GM10248 (cell line): ENCODE measurements at places on chromosomes 7 and 10.

DNA sequence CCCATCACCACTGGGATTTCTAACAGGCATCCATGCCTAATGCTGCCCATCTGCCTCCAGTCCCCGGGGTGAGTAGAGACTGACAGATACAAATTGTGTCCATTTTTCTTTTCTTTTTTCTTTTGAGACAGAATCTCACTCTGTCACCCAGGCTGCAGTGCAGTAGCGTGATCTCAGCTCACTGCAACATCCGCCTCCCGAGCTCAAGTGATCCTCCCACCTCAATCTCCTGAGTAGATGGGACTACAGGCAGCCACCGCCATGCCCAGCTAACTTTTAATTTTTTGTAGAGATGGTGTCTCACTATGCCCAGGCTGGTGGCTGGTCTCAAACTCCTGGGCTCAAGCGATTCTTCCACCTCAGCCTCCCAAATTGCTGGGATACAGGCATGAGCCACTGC, 7.6 kb upstream of the CPN1 start:
- no peak for DNase-seq

DNA sequence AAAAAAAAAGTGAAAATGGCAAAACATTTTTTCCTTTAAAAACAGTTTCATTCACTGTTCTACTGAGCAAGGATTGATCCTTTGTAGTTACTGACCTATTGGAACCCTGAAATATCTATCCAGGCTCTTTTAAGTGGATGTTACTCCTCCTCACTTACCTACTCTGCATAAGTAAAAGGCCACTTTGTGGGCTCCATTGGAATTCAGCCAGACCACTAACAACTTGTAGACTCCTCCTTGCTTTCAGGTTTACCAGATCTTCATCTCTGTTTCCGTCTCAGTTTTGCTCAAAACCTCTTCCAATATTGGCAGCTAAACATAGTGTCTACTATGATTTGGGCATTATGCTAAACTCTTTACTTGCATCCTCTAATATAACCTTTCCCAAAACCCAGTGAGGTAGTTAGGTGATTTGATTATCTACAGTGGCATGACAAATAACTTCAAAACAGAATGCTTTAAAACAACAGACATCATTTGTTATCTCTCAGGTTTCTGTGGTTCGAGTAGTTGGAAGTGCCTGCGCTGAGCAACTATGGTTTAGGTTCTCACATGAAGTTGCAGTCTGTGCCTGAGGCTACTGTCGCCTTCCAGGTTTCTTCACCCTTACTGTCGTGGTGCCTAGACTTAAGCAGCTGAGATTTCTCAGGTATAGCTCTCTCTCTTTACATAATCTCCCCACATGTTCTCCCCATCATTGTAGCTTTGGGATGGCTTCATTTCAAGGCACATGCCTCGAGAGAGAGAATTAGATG, 698.2 kb downstream of the REEP3 start:
- DNase-seq = no peak

- no peak for DNase-seq
Measured at GRCh38 chr10:126674741-126675515, 4.4 kb upstream of the C10orf90 start.

- DNase-seq = no peak
Measured at GRCh38 chr10:3825244-3825643, 40.2 kb upstream of the KLF6 start.

DNA sequence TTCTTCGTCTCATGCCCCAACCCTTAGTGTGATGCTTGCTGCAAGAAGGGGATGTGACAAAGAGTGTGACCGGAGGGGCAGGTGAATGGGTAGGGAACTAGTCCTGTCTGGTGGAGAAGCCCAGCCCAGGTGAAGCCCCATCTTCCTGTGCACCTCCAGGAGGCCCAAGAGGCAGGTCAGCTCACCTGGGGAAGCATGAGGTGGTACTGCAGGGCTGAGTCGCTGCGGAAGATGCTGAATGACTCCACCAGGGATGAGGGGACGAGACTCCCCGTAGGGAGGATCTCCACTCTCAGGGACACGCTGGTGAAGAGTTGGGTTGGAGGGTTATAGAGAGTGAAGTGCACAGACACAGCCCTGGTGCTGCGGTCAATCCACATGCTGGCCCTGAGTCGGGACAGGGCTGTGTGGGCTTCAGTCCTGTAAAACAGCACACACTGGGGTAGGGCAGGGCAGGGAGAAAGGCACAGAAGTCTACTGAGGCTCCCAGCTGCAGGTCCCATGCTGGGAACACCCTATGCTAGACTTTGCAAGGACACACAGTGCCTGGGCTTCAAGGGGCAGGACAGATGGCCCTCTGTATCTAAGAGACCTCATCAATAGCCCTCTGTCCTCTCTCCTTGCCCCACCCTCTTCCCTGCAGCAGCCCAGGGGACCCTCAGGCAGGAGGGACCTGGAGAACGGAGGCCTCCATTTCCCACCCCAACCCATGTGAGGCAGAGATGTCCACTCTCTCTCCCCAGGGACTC, 136.5 kb downstream of the PKD1L1 start:
- DNase-seq = no peak

DNA sequence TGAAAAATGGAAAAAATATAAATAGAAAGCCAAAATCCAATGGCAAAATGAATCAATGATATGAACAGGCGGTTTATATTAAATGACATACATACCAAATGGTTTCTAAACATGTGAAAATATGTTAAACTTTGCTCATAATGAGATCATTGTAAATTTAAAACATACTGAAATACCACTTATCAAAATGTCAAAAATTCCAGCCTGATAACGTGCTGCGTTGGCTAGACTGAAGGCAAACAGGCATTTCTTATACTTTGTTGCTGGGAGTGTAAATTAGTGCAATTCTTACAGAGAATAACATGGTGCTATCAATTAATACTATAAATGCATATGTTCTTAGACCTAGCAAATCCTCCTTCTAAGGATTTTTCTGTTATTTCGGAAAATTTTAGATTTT, 225.8 kb upstream of the FAM3C start:
- no peak for DNase-seq

- no peak for DNase-seq
Measured at GRCh38 chr10:13066527-13066926, 33.4 kb upstream of the OPTN start.

DNA sequence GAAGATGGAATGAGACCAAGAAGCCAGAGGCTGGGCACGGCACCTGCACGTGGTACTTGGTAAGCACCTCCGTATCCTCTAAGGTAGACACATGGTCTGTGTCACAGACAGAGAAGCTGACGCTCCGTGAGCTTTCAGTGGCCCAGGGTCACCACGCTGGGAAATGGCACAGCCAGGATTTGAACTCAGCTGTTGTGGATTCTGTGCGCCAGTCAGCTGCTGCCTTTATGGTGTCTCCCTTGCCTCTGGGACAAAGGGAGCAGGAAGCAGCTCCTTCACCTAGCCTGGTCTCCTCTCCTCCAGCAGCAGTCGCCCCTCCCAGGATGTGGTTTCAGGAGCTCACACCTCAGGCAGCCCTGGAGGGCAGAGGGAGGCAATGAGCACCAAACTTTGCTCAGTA, 110.8 kb downstream of the ARHGAP22 start:
- no peak for DNase-seq

- no peak for DNase-seq
Measured at GRCh38 chr7:22669692-22670421, 57.1 kb upstream of the IL6 start.

- no peak for DNase-seq
Measured at GRCh38 chr7:30423788-30424505, 54.6 kb downstream of the NOD1 start.

GRCh38 chr7:80858141-80858903, 60.5 kb downstream of the SEMA3C start:
- DNase-seq = no peak

GRCh38 chr7:99990460-99990852, 14.6 kb upstream of the AZGP1 start:
- DNase-seq = no peak

GRCh38 chr7:140214075-140214684, 37.4 kb upstream of the KDM7A start:
- DNase-seq = no peak

- DNase-seq = no peak
Measured at GRCh38 chr10:117631276-117632145, 89.0 kb downstream of the EMX2 start.

- no peak for DNase-seq
Measured at GRCh38 chr7:18262058-18262457, 233.5 kb upstream of the HDAC9 start.

GRCh38 chr10:87657371-87657770, 2.3 kb upstream of the PAPSS2 start:
- DNase-seq = no peak

- no peak for DNase-seq
Measured at GRCh38 chr7:117148971-117149370, 173.9 kb downstream of the WNT2 start.

- DNase-seq = no peak
Measured at GRCh38 chr7:24328050-24328449, 44.1 kb downstream of the NPY start.

DNA sequence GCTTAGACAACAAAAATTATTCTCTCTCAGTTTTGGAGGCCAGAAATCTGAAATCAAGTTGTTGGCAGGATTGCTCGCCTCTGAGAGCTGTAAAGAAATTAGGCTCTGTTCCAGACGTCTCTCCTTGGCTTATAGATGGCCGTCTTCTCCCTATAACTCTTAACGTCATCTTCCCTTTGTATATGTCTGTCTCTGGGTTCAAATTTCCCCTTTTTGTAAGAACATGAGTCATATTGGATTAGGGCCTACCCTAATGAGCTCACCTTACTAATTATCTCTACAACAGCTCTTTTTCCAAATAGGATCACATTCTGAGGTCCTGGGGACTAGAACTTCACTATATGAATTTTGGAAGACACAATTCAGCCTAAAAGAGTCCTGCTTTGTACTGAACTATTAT, 22.4 kb downstream of the GALNTL5 start:
- no peak for DNase-seq

- DNase-seq = no peak
Measured at GRCh38 chr7:133386205-133386604, 133.3 kb downstream of the EXOC4 start.

- no peak for DNase-seq
Measured at GRCh38 chr10:114384181-114384580, 20.1 kb downstream of the AFAP1L2 start.

DNA sequence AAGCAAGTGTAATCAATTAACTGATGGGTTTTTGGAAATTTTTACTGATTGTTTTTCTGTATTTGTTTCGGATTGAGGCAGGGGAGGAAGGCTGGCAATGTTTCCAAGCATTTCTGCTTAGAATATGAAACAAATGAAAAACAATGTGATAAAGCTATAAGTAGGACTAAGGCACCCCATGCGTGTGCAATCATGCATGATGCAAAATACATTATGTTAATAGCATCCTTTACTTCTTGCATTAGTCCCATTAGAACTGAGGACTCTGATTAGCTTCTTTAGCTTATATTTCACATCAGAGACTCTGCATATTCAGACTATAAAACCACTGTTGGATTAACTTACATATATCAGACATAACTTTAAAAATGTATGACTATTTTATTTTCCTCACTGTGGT, 48.7 kb upstream of the AGMO start:
- no peak for DNase-seq

- DNase-seq = no peak
Measured at GRCh38 chr7:99095698-99096097, 48.2 kb downstream of the SMURF1 start.

- no peak for DNase-seq
Measured at GRCh38 chr7:106545275-106545674, 115.7 kb downstream of the CCDC71L start.

DNA sequence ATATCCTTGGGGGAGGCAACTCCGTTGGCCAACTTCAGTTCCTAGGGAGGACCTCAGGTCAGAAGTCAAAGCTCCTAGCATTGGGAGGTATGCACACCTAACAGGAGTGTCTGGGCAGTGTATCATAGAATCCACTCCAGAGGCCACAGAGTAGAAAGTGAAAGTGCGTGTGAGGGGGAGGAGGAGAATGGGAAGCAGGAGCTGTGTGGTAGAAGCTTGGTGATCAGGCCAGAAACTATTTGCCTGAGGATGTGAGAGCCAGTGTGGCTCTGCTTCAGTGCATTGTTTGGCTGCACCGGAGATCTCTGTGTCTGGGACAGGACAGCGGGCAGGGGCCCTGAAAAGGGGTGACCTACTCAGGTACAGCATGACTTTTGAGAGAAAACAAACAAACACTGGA, 557.4 kb upstream of the VSTM2A start:
- no peak for DNase-seq

DNA sequence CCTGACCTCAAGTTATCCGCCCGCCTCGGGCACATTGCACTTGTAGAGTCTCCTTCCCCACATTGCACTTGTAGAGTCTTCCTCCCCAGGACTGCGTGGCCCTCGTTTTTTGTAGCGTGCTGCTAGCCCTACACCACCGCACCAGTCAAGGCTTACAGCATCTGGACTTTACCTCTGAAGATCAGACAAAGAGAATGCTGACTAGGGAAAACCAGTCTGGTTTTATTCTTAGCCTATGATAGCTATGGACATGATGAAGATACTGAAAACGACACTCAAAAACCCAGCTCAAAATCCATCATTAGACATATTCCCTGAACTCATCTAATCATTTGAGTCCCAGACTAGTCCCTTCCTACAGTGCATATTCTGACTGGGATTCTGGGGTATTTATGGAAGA, 71.9 kb upstream of the AKR1E2 start:
- DNase-seq = no peak

DNA sequence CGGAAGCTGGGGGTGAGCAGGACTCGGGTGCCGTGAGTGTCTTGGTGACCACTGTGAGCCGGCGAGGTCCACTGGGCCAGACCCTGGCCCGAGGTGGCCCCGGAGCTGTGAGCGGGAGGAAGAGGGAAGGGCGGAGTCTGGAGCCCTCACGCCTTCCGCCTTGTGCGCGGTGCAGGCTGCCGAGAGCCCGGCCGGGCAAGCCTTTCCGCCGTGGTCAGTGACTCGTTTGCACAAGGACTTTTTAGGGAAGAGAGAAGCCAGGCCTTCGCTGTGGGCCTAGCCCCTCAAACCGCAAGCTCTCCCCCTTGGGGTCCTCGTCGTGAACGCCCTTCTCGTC, 40.9 kb upstream of the ZNF32 start:
- DNase-seq = peak; percentile 68
